ENCODE measurements at places on chromosomes 6 and 20.

- DNase-seq, result no peak
Measured at GRCh38 chr6:135212935-135213334, 31.8 kb downstream of the MYB start.

DNA sequence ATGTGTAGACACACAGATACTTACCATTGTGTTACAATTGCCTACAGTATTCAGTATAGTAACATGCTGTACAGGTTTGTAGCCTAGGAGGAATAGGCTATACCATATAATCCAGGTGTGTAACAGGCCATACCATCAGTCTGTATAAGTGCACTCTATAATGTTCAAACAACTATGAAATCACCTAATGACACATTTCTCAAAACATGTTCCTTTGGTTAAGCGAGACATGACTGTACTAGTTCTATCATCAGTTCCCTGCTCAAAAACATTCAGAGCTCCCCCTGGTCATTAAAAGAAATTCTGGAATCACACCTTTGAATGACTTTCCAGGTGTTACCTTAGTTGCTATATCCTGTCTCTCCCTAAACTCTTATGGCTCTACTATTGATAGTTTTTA lies 70.4 kb upstream of the SLC2A12 start:
- DNase-seq, result no peak

DNA sequence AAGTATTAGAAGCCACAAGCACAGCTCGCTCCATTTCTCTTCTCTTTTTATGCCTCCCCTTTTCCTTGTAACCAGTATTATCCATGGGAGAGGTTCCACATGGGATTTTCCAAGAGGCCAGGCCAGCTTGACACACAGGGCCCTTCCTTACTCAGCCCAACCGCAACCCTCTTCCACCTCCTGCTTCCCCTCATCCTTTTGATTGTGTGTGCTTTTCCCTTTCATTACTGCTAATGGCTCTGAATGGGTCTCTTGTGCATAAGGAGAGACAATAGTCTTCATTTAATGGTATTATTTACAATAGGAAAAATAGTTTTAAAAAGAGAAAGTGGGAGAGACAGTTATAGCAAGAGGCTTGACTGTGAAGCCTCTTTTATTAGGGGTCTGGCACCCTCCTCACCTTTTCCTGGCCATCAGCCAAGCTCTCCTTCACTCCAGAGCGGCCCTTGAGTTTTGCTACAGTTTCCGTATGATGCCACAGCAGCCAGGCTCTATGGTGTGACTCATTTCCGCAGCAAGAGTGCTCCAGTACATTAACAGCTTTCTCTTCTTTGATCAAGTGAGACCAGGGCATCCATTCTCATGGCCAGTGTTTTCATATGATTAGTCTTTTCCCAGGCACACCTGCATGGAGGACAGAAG lies 579.5 kb downstream of the TFAP2B start:
- DNase-seq, result no peak

DNA sequence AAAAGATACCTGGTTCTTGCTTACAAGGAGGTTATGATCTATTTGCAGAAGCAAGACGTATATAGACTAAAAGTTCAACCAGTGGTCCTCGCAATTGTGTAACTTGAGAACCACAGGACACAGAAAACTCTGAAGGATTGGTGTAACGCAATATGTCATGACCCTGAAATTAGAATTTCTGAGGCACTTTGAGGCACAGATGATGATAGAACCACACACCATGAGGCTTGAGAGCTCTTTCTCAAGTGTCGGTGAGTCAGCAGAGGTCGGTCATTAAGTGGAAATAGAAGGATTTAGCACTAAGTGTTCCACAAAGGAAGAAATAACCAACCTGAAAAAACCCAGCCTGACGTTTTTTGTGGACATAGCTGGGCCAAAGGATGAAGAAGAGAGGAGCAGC lies 15.3 kb upstream of the CCN2 start:
- DNase-seq, result no peak

DNA sequence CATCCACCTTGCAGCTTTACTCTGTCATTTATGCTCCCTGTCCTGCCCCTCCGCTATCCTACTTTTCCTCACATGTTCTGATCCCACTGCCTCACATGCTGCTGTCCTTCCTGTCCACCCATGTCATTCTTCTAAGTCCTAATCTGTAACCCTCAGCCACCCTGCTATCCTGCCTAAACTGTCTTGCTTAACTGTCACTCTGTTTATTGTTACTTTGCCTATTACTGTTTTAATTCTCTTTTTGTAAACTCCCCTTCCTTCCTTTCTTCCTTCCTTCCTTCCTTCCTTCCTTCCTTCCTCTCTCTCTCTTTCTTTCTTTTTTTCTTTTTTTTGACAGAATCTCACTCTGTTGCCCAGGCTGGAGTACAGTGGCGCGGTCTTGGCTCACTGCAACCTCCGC lies 1.4 kb downstream of the CUL9 start:
- no peak for DNase-seq

GRCh38 chr20:4802527-4802926 lies 80.8 kb downstream of the PRND start:
- no peak for DNase-seq

DNA sequence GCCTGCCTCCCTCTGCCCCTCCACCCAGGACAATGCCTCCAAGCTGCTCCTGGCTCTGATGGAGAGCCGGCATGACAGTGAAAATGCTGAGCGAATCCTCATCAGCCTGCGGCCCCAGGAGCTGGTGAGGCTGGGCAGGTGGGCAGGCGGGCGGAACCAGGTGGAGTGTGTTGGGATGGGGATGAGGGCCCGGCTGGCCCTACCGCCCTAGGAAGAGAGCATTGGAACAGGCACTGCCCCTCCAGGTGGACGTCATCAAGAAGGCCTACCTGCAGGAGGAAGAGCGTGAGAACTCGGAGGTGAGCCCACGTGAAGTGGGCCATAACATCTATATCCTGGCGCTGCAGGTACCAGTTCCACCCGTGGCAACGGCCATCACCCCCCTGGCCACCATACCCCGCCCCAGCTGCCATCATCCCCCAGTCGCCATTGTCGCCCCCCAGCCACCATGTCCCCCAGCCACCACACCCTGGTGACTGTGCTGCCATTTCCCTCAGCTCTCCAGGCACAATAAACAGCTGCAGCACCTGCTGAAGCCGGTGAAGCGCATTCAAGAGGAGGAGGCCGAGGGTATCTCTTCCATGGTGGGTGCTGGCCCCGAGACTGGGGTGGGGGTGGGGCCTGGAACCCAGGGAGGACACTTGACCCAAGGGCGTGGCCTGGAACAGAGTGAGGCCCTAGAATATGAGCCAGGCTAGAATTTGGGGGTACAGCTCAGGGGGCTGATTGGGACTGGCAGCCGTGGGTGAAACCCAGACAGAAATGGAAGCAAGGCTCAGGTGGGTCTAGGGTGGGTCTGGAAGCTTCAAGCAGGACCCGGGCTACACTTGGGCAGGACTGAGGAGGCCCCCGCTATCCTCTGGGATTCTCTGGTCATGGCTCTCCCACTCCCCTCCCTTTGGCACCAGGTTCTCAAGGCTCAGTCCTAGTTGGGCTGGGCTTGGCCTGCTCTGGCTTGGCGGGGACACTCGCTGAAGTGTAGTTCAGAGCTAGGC lies 24.2 kb downstream of the UQCC2 start:
- DNase-seq, result no peak

DNA sequence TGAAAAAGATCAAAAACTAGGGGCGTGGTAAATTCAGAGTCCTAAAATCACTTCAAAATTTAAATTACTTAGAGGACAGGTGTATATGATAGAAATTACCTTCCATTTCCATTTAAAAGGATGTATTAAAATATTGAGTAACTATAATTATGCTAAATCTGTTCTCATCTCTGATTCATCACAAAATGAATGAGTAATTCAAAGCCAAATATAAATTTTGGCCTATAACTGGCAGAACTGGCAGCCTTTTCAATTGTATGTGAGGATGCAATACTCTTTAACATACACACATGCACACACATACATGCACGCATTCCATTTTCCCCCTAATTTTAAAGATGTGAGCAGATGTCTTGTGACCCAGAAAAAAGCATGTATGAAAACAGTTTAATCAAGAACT lies 194.6 kb downstream of the EPM2A start:
- DNase-seq, result no peak

GRCh38 chr6:111952821-111953540 lies 79.7 kb upstream of the FYN start:
- no peak for DNase-seq
